ENCODE measurements at places on chromosomes 11 and 22.

DNA sequence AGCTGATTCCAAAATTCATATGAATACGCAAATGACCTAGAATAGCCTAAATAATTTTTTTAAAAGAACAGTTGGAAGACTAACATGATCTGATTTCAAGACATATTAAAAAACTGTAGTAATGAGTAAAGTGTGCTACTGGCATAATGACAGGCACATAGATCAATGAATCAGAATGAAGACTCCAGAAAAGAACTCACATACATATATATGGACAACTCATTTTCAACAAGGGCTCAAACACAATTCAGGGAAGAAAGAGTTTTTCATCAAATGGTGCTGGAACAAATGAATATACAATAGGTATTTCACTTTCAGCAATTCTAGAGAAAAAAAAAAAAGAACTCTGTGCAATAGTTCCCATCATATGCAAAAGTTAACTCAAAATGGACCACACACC lies 33.7 kb downstream of the BTBD10 start:
- no peak for DNase-seq

- no peak for DNase-seq
These were observed 817.4 kb downstream of the NTM start for GRCh38 chr11:132187814-132188213.

- no peak for DNase-seq
These were observed 4.6 kb upstream of the VSIG10L2 start for GRCh38 chr11:125941267-125941618.

DNA sequence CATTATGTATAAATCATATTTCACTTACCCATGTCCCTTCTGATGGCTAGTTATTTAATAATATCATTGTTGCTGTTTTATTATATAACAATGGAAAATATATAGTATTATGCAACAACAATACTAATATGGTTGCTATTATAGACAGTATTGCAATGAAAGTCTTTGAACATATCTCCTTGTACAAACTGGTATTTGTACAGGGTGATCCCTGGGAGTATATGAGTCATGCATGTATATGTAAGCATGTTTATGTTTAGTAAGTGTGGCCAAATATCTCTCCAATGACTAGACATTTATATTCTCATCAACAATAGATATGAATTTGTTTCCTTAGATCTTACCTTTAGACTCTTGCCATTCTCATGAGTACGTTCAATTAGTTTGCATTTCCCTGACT lies 55.9 kb downstream of the KCNC1 start:
- DNase-seq: no peak

- DNase-seq: no peak
These were observed 14.4 kb downstream of the CDKN1C start for GRCh38 chr11:2870969-2871680.

GRCh38 chr11:113363406-113363805 lies 24.2 kb upstream of the ANKK1 start:
- DNase-seq: no peak

DNA sequence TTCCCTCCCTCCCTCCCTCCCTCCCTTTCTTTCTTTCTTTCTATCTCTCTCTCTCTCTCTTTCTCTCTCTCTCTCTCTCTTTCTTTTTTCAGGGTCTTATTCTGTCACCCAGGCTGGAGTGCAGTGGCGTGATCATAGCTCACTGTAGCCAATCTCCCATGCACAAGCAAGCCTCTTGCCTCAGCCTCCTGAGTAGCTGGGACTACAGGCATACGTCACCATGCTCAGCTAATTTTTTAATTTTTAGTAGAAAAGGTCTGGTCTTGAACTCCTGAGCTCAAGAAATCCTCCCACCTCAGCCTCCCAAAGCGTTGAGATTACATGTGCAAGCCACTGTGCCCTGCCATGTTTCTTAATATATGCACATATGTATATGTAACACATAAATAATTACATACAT lies 19.0 kb downstream of the TSKU start:
- no peak for DNase-seq

DNA sequence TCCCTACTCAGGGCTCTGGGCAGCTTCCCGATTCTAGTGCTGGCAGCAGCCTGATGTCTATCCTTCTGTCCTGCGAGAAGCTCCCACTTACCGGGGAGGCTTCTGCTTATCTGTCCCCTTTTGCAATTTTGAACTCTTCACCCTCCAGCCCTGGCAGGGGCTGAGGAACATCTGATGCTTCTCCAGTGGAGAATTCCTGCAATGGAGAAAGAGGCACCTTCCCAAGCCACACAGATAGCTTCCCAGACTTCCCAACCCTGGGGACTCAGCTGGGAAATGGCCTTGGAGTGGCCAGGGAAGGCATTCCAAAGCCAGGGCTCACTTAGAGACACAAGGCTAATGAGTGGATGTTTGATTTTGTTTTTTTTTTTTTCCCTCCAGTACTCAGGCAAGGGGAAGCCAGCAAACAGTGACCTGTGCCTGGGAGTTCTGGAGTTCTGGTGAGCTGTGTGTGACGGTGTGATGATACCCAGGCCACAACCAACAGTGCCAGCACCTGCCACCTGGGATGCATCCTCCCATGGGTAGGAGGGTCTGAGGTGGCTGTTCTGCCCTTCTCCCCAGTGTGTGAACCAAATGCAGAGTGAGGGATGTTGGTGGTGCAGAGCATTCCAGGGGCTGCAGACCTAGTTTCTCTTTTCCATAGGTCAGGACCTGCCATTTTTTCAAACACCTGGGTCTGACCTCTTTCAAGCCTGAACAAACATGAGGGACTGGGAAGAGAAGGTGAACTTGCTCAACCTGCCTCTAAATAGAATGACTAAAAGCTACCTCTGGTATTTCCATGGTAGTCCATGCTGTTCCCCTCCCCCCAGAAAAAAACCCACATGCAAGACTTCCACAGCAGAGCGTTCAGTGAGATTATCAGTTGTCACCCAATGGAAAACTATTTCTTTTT lies 95.1 kb downstream of the CCDC81 start:
- no peak for DNase-seq

DNA sequence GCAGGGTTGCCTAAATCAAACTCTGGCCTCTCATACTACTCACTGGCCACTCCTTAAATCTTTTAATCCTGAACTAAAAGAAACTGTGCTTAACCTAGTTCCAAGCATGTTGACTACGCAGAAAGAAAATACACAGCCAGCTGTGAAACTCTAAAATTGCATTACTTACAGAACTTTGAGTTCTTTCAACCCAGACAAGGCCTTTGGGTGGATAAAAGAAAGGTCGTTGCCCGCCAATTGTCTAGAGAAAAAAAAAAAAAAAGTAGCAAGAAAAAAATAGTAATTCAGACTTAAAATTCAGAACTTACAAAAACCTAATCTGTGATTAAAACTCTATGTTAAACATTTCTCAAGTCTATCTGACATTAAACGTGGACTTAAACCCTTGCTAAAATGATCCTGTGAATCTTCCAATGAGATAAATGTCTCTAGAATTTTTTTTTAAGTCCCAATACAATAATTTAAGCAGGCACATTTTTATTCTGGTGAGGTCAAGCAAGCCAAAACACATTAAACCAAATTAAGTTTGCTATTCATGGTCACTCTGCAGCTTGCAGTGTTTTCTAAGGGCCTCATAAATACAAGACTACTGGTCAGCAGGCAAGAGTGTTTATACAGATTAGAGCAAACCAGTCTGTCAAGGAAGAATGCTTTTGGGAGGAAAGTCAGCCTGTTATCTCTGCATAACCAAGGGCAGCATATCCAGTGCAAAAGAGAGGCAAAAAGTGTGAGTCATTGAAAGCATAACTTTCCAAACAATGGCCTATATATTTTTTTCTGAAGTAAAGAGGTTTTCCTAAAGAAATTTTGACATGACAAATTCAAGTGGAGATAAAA lies 29.5 kb upstream of the CCDC34 start:
- DNase-seq: no peak

DNA sequence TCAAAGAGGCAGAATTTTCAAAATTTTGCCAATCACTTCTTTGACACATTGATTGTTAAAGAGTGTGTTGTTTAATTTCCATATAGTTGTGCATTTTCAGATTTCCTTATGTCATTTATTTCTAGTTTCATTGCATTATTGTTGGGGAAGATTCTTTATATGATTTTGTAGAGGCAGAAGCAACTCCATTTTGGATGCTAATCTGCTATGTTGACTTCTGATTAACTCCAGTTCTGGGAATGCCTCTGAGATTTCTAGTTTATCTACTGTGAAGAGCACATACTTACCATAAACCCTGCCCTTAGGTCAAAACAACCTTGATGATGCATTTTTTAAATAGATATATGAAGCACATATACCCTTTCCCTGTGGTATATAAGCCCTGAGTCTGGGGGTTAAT lies 29.5 kb upstream of the ZBED5 start:
- DNase-seq: no peak

GRCh38 chr11:36048496-36049247 lies 104.8 kb downstream of the LDLRAD3 start:
- DNase-seq: no peak

DNA sequence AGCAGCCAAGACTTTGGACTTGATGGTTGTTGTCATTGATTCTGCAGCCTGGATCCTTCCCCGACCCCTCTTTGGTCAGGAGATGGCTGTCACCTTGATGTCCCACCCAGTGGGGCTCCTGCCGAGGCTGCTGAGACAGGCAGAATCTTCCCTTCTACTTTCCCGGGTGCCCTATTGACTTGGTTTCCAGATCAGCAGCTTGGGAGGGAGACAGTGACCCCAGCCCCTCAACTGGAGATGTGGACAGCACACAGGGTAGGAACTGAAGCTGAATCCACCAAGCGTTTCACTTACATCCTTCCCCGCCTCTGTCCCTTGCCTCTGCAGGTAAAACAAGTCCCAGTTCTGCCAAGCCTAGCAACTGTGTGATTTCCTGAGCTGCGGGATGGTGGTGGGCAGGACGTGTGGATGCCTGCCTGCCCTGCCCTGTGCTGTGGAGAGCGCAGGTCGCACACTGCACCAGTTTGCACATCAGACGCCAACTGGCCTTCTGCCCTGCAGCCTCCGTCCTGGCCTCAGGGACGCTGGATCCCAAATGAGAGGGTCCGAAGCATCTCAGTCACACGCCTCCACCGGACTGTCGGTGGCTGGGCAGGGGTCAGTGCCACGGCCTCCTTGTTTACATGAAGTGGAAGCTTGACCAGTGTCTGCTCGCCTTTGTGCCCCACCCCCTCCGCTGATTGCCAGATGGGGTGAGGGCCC lies 34.6 kb downstream of the FAM83F start:
- DNase-seq: no peak

- no peak for DNase-seq
These were observed 10.9 kb downstream of the TCIRG1 start for GRCh38 chr11:68049509-68050370.

GRCh38 chr22:25903294-25903693 lies 161.3 kb downstream of the MYO18B start:
- DNase-seq: no peak

GRCh38 chr11:116403794-116404461 lies 368.9 kb downstream of the BUD13 start:
- no peak for DNase-seq

DNA sequence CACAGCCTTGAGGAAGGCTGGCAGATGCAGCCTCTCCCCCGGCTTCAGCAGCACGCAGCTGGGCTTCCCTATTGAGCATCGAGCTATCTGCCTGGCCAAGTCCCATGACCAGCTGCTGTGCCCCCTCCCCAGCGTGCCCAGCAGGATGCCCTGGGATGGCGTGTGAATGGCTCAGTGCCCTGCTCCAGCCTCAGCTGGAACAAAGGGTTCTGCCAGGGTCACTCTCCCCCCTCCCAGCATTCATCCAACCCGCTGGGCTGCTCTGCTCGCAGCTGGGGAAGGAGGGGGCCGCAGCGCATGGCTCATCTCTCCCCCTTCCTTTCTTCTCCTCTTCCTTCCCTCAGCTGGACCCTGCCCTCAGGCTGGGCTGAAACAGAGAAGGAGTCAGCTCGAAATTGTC lies 14.5 kb downstream of the LRP4 start:
- no peak for DNase-seq

DNA sequence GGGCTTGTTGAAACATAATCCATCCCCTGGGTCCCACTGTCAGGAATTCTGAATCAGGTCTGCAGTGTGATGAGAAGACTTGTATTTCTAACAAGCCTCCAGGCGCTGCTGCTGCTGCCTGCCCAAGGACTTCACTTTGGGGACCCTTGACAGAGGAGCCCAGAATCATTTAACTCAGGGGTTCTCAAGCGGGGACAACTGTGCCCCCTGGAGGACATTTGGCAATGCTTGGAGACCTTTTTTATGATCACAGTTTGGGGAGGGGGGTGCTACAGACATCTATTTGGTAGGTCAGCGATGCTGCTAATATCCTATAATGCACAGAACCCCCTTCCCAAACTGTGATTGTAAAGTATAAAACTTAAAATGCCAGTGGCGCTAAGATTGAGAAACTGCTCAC lies 312.8 kb downstream of the OPCML start:
- no peak for DNase-seq

DNA sequence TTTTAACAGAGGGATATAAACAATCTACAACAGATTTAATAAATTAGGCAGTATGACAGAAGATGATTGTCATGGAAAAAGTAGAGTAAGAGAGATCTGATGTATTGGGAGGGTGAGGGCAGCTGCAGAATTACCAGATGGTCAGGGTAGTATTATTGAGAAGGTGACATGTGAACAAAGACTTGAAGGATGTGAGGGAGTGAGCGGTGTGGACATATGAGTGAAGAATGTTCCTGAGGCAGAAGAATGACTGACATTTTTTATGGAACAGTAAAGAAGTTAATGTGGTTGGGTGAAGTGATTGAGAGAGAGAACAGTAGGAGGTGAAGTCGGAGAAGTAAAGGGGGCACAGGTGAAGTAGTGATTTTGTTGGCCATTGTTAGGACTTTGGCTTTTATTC lies 42.4 kb upstream of the HIPK3 start:
- DNase-seq: no peak

- no peak for DNase-seq
These were observed 18.9 kb upstream of the EFCAB6 start for GRCh38 chr22:43830931-43831560.

DNA sequence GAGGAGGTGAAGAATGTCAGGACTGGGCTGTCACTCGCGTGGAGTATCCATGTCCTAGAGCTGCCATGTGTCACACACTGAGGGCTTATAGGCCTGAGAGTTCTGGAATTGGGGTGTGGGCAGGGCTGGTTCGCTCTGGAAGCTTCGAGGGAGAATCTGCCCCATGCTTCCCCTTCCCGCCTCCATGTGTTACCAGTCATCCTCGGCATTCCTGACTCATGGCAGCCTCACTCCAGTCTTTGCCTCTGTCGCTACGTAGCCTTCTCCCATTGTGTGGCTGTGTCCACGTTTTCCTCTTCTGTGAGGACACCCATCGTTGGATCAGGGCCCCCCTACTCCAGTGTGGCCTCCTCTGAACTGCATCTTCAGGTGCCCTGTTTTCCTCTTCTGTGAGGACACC lies 301.2 kb downstream of the TBC1D22A start:
- no peak for DNase-seq

- DNase-seq: peak; percentile 63
These were observed 2.9 kb upstream of the SGSM1 start for GRCh38 chr22:24803064-24803542.

- DNase-seq: peak; percentile 15
These were observed 122.4 kb downstream of the WT1 start for GRCh38 chr11:32312865-32313403.

GRCh38 chr11:80816966-80817365 lies 1376.1 kb upstream of the TENM4 start:
- DNase-seq: no peak

Data from stimulated activated CD4-positive, alpha-beta T cell treated with anti-CD3 and anti-CD28 coated beads, Interleukin-4, amount 100 ng/mL, for 1 hour (primary cell).